ENCODE measurements at places on chromosomes 4 and X. TPM values are rescaled to one million over a fixed set of nuclear protein-coding genes. Genes with fewer than 3 reads are reported as not detected.
A peak's percentile ranks its signal among the peaks of the same experiment; 100 is the strongest.

- no peak for DNase-seq
Observed at GRCh38 chr4:184274286-184274951, 56.7 kb upstream of the ENPP6 start.

DNA sequence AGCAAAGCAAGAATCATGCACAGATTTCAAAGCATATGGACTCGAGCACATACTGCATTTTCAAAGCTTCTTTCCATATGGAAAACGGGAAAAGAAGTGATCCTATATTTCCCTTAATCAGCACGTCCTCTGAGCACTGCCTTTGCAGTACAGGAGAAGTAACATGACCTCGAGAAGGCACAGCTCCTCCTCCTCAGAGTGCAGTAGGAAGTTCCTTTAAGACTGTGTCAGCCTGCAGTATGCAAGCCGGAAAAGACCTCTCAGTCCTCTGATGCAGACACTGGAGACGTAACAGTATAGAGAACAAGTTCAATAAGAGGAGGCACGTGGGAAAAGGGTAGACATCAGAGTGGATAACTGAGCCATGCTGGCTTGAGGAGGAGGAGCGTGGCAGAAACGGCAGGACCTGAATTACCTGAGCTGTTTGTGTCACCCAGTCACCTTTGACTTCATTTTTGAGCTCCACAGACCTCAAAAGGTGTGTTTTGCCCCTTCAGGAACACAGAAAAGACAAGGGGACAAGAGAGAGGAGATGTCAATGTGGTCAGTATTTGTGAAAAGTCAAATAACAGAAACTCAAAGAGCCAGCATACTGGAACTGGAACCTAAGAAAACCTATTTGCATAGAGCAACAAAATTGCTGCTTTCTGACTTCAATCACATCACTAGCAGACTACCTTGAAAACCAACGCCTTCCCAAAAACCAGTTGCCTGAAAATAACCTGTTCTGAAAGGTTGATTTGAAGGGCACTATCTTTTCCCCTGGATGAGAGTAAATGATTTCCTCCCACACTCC lies 20.8 kb downstream of the IRF2 start:
- peak; percentile 18 for DNase-seq

Gene ADGRL3
- not detected for total RNA-seq

- no peak for DNase-seq
Observed at GRCh38 chrX:63426519-63426918, 75.4 kb upstream of the SPIN4 start.

GRCh38 chr4:7326693-7327340 lies 107.9 kb downstream of the PSAPL1 start:
- DNase-seq, result no peak

GRCh38 chr4:89836897-89837384 lies at the start of gene SNCA:
Gene SNCA, minus strand, starts transcription at chr4:89837161. Its CDS starts 1,494 bp downstream, at chr4:89835667.
- DNase-seq, result peak; percentile 89

DNA sequence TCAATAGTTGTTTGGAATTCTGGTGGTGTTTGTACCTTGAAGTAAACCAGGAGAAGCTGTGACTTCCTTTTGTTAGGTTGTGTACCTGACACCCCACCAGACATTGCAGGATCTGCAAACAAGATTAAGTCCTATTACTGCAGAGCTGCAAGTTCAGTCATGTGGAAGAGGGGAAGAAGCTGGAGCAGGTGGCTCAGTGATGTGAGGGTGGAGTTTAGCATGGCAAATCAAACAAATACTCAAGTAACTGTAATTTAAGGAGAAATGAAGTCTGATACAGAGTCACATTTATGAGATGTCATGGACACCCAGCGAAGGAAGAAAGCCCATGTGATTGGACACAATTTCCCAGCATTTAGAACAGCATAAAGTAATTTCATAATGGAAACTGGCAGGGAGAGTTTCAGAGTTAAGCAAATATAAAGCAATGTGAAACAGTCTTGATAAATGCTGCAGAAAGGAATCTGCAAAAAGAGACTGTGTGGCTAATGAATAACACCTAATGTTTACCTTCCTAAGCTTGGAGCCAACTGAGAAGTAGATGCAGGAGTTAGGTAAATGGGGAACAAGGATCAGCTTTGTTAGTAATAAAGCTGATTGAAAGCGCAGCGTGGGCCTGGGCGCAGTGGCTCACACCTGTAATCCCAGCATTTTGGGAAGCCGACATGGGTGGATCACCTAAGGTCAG lies 249.1 kb downstream of the GBA3 start:
- DNase-seq, result peak; percentile 10

- DNase-seq, result no peak
Observed at GRCh38 chr4:77360451-77360850, 203.4 kb downstream of the CCNG2 start.

DNA sequence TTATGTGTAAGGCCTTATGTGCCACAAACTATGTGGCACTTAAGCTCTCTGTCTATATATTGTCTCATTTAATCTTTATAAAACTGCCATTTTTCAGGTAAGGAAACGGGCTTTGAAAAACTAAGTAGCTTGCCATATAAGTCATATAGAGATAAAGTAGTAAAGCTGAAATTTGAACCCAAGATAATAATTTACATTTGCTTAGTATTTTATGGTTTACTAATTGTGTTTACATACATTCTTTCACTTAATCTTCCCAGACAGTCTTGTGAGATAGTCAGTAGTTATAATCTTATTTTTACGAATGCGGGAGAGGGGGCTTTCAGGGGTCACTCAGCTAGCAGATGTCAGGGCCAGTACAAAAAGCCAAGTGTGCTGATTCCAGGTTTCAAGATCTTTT lies 13.9 kb upstream of the CCNG2 start:
- DNase-seq, result no peak

Gene FAM241A
- 0.03 TPM for total RNA-seq

DNA sequence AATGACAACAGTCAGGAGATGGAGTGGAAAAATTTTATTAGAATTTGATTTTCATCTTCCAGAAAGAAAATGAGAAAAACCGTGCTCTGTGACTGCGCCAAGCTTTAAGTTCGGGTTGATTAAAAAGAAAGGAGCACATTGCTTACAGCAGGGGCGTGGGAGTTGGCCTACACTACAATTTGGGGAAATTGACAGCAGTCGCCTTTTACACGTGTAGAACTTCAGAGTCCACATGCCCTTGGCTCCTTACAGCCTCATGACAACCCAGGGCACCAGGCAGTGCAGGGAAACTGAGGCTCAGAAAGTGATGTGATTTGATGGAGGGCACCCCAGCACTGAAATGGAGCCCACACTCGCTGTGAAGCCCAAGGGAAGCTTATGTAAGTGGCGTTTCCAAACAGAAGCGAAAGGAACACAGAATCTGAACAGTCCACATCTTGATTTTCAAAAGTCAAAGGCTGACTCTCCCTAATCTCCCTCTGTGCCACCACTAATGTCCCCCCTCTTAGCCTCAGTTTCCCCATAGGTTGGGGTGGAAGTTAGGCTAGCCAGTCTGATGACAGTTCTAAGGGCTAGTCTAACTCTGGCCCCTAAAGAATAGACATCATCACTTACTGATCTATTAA lies 5.5 kb downstream of the PPP2R2C start:
- DNase-seq, result no peak

DNA sequence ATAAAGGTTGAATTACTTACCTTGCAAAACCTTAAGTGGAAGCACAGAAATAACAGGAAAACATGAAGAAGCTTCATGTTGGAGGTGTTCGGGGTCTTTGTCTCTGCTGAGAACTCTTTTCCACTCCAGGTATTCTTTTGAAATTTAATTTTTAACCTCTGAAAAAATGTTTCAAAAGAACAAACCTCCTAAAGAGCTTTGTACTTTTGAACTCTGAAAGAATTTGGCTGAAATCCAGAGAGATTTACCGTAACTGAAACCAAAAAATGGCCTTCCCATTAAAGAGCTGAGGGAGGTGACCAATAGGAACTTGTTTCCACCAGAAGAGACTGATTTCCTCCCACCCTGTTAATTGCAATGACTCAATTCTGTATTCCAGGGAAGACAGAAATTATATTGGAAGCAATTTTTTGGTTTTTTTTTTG lies at the start of gene CFI:
Gene CFI (minus strand): TSS at position 105 of the 425 bp plus-strand sequence. CDS start 28 bp downstream, at position 77.
- peak; percentile 14 for DNase-seq

GRCh38 chr4:120921456-120922380 lies 808 bp downstream of the PRDM5 start:
- DNase-seq, result peak; percentile 74
